ENCODE measurements at places on chromosomes 4 and X.

DNA sequence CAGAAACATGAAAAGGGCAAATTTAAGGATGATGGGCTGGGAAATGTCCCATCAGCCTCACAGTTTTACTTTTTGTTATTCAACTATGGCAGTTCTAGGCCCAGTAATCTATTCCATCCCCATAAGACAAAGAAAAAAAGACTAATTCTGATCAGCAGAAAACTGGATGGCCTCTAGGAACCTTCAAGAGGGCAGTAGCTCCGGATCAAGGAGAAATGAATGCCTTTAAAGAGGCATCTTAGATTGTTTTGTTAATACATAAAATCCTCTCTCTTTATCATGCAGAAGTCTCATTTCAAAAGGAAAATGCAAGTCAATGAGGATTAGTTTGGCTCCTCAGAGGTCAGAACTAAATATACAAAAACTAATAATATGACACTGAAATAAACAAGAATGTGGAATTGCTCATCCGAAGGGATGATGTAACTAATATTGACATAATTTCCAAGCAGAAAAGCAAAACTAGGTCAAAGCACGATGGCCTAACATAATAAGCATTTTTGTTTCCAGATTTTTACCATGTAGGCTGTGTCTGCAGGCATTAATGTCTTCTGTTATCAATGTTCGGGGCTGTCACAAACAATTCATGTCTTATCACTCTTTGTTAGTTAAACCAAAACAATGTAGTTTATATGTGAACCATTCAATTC is 8.8 kb downstream of the MID1 start:
- no peak for DNase-seq

DNA sequence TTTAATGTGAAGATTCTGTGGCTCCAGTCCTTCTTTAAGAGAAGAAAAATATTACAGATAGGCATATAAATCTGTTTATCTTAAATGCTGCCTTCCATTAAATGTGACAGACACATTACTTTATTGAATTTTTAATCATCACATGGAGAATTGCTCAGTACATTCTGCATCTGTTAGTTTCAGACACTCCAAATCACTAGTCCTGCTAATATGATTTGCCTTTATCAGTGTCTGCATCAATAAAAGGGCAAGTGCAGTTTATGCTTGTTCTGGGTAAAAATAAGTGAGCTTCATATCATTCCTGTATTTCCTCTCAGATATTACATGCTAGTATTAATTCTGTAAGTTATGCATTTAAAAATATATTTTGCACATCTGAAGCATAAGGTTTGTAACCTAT is 666.4 kb downstream of the TECRL start:
- DNase-seq: no peak

DNA sequence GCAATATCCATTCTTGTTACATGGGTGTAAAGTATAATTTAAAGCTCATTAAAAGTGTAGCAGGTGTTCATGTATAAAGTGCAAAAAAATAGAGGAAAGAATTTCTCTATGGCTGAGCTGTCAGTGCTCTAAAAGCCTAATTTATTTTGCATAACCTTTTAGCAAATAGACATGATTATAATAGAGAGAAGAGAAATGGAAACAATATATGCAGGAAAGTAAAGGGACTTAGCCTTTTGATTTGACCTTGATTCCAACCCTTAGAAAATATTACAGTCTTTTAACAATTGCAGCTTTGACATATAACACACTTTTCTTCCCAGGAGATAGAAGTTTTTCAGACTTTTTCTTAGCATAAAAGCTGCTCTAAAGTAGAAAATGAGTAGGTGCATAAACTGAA is 978.3 kb downstream of the PCDH18 start:
- no peak for DNase-seq

DNA sequence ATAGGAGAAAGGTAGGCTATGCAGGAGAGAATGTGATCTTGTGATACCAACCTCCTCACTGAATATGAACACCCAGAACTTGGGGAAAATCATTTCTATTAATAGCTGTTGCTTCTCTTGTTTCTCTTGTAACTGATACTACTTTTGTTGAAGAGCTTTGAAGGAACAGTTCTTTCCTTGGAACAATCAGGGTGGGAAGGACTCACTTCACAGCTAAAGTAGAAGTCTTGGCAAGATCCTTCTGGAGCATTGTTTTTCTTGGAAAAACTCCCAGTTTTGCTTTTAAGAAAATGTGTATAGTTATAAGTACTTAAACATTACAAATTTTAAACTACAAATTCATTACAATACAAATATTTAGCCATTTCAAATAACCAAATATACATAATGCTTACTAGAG is 19.1 kb upstream of the XK start:
- DNase-seq: no peak

DNA sequence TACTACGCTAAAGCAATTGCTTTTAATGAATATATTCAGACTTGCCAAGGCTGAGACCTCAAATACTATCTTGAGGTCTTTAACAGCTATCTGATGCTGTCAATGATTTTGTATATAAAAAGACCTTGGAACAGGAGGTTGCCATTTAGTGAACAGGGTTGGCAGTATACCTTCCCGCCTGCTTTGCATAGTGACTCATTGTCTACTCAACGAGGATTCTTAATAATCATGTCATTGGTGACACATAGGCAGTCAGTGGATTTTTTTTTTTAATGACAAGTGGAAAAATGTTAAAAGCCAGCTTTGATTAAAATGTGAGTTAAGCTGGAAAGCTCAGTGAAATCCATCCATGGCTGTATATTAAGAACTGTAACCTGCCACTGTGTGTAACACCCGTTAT is 164.0 kb downstream of the ASMT start:
- no peak for DNase-seq

- DNase-seq: no peak
These were observed 121.3 kb downstream of the GPR143 start for GRCh38 chrX:9644335-9644734.

DNA sequence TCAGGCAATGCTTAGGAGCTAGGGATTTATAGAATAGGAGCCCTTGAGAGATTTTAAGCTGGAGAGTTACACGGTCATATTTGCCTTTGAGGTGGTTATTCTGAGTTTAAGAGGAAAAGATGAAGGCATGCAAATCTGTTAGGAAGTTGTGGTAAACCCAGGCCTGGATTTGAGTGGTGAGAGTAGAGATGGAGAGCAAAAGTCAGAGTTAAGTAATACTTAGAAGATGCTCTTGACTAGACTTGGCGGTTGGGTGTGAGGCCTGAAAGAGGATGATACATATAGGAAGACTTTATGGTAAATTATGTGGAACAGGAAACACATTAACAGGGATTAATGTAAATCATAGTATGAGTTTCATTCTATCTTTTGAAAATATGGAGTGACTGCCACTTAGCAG is 136.0 kb upstream of the ARX start:
- no peak for DNase-seq

DNA sequence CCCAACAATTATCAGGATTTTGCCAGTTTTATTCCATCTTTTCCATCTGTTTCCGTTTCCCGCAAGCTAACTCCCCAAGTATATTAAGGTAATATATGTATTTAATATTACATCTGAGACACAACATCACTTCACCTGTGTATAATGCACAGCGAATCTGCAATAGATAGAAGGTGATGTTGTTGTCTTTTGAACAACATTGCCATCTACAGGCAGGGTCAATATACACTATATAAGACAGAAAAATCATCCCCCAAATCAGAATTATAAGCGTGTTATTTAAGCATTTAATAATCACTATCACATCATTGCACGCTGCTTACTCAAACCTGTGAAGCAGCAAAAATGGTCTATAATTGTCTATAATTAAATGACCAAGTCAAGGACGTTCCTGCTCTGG is 1115.5 kb downstream of the NLGN4X start:
- DNase-seq: no peak

DNA sequence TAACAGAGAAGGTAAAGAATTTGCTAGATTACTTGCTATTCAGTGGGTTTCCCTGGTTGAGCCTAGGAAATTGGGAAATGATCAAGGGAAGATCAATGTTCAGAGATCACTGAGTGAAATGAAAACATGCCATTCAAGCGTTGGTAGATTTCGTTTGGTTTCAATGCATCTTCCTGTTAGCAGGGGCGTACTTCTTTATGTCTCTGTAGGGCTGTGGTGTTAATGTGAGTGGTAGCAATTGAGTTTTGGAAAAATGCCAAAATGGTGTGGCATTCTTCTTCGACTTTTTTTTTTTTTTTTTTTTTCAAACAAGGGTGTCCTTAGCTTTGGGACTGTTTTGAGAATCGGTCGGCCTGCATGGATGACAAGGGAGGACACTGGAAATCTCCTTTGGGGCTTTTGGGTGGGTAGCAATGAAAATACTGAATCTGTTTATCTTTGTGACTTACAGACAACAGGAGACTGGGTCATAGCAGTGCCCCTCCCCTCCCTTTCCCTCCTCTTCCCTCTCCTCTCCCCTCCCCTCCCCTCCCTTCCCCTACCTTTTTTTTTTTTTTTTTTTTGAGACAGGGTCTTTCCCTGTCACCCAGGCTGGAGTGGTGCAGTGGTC is 50.4 kb downstream of the SPRY1 start:
- no peak for DNase-seq

- no peak for DNase-seq
These were observed 92.9 kb upstream of the TNIP3 start for GRCh38 chr4:121256887-121257466.

GRCh38 chr4:164803702-164804101 is 49.8 kb downstream of the SMIM31 start:
- no peak for DNase-seq

DNA sequence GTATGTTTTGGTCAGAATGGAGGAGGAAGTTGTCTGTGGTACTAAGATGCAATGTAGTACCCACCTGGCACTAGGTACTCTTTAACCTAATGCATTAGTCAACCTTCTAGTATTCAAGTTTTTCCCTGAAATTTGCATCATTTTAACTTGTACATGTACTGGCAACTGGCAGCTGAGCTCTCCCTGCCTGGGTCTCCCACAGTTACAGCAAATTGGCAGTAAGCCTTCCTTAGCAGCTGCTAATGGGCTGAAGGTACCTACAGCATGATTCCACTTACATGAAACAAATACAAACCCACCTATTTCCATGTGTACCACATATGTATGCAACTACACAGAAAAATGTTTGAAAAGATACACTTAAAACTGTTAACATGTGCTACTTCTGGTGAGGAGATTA is 8.1 kb upstream of the KLHL2 start:
- DNase-seq: no peak

DNA sequence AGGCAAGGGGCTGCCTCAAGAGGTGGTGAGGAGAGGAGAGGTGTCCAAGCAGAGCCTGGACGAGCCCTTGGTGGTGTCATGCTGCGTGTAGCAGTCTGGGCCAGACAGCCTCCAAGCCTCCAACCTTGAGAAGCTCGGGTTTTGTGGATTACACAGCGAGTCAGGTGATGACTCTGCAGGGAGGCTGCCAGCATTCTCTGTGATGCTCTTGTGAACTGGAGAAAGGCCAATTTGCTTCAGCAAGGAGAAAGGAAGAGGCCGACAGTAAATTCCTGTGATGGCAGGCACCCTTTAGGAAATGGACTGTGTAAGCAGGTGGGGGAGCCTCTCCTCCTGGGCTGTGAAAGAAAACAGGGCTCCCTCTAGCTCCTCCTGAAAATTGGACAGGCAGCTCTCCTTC is 36.0 kb upstream of the CD99L2 start:
- DNase-seq: no peak

DNA sequence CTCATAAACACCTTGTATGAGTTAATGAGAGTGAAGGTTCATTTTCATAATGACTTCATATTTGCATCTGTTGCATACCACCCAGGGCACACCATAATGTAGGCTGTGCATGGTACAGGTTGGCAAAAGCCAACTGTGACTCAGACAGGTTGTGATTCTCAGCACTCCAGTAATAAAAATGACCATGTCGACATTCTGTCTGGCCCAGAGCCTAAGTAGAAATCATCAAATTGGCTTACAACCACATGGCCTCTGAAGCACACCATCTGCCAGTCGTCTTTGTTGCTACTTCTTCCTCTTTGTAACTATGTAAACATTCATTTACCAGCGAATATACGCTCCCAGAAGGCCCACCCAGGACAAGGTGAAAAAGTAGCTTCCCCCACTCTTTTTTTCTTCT is 459.5 kb downstream of the GASK1B start:
- DNase-seq: no peak

- no peak for DNase-seq
These were observed 25.7 kb downstream of the SEL1L3 start for GRCh38 chr4:25837107-25837506.

- no peak for DNase-seq
These were observed 33.9 kb downstream of the PCGF3 start for GRCh38 chr4:739569-739968.

DNA sequence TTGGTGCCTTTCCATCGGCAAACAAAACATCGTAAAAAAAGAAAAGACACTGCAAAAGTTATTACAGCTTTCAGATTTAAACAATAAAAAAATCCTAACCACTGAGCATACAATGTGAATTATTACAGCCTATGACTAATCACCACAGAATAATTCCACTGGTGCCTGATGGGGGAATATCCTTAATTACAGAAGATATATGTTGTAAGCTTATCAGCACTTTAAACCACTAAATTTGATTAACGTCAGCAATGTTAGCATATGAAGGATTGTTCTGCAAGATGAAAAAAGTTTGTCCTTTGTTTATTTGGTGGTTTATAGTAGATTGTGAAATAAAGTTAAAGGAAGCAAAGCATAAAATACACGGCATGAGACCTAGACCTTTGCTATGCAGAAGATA is 210.2 kb upstream of the ADAMTS3 start:
- DNase-seq: no peak

DNA sequence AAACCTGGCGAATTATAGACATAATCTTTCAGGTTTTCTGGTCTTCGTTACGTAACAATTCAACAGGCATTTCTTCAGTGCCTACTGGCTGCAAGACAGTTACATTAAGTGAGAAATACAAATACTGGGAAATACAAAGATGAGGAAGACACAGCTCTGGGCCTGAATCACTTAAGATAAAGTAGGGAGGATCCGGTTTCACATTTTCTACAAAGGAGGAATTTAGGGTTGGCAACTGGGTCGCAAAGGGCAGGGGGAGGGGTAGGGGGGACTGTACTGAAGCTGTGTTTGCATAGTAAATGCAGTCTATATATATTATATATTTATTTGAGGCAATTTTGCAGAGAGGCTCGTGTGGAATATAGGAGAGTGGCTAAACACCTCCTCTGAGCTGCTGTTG is 107.4 kb downstream of the MAML3 start:
- DNase-seq: no peak

GRCh38 chr4:63757929-63758328 is 651.3 kb downstream of the TECRL start:
- no peak for DNase-seq

- DNase-seq: no peak
These were observed 167.4 kb upstream of the FAM47A start for GRCh38 chrX:34299451-34299967.

DNA sequence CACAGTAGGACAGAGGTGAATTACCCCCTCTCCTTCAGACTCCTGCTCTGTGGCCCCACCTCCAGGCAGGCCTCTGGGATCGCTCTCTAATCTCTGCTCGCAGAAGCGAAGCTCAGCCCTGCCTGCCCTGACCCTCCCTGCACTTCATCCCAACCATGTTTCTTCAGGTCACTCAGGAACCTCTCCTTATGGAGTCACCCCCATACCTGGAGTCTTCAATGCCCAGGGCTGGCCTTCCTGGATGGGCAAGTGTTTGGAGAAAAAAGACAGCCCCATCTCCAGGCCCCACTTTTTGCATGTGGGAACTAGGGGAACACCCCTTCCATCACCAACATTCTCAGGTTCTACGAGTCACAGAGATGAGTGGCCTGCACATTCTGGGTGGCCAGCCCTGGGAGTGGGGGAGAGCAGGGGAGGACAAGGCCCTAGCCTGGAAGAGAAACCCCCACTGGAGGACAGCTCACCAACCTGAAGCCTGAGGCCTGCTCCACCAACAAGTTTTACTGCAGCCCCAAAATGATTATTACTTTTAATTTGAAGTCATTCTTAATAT is 90.8 kb downstream of the PPP2R2C start:
- DNase-seq: no peak

GRCh38 chr4:80219301-80220025 is 22.2 kb downstream of the PRDM8 start:
- no peak for DNase-seq
